ENCODE measurements at places on chromosomes 5 and 9.

DNA sequence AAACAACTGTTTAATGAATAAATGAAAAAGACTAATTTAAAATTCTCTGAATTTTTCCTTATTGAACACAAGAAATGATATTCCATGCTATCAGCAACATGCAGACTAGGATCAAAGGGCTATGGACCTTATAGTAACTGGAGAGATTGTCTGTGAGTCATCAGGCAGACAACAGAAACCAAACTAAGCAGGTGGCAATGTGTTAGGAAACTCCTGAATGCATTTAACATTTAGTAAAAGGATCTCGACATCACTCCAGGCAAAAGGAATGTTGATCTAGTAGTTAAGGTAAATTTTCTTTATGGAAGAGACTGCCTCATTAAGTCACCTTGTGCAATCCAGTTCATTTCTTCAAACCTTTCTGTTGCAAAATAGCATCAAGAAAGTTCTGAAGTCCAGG is 58.4 kb downstream of the ARL15 start:
- DNase-seq = no peak

DNA sequence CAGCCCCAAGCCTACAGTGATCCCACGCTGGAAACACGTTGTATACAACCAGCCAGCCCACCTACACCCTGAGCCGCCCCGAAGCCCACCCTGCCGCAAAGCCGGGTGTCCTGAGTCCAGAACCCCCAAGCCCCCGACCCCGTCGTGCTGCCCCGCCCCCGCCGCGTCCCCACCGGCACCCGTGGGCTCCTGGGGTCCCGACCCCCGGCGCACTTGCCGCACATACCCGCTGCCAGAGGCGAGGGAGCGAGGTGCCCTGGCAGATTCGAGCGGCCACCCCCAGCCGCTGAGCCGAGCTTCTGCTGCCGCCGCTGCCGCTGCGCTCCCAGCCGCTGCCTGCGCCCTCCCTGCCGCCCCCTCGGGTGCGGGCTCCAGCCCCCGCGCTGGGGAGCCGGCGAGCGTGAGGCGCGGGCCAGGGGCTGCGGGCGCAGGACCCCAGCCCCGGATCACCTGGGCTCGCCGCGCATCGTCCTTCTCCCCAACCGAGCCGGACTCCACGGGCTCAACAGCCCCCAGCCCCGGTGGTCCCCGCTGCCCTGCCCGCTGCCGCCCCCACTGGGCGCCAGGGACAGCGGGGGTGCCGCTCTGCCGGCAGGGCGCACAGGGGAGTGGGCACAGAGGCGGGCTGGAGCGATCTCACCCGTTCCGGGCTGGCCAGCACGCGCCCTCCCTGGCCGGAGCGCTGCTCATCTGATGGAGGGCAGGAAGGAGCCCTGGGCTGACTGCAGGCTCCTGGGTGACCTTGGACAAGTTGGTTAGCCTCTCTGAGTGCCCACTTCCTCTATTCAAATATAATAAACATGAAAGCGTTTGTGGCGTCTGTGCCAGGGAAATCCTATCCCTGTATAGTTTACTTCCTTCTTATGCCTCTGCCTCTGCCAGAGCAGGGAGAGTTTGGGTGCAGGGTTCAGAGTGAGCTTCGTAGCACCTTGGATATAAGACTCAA is at the start of gene HTR4:
HTR4 (minus strand) TSS at position 692 of the 946 bp plus-strand sequence. CDS start 17,513 bp downstream, outside the sequence.
- DNase-seq = no peak

DNA sequence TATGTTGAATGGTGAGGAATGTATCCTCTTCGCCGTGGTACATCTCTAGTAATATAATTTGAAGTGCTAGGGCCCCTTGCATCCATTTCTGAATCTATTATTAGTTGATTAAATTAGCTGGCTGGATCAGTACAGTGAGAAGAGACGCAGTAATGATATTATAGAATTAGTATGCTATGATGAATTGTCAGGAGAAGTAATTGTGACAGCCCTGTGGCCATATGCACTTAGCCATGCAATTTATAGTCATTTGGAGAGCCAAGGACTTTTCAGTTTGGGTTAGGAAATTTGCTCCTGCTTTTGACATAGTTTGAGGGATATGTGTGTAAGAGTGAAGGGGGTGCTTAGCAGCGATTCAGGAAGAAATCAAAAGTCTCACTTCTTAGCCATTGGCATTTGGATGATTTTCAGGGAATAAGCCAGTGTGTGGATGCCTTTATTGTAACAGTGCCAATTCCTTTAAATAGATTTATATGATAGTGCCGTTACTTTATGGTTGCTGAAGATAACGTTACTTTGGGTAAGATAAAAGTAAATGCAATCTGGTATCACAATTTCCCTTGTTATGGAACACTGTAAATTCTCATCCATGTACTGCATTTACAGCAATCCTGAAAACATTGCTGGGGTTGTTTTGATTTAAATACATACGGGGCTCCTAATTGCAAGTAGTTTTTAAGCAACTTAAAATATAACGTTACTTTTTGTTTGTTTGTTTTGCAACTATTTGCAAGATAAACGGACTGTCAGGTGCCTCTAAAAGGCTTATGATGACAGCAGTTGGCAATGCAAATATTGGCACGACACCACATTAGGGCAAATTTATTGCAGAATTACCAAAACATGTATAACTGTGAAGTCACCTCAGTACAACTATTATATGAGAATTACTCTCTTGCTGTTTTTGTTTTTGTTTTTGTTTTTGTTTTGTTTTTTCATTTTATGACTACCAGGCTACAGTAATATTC is 875.4 kb upstream of the WWC1 start:
- no peak for DNase-seq

- DNase-seq = no peak
These were observed 245.7 kb upstream of the SLC30A5 start for GRCh38 chr5:68848091-68848490.

- no peak for DNase-seq
These were observed 35.2 kb downstream of the SETX start for GRCh38 chr9:132319421-132320110.

DNA sequence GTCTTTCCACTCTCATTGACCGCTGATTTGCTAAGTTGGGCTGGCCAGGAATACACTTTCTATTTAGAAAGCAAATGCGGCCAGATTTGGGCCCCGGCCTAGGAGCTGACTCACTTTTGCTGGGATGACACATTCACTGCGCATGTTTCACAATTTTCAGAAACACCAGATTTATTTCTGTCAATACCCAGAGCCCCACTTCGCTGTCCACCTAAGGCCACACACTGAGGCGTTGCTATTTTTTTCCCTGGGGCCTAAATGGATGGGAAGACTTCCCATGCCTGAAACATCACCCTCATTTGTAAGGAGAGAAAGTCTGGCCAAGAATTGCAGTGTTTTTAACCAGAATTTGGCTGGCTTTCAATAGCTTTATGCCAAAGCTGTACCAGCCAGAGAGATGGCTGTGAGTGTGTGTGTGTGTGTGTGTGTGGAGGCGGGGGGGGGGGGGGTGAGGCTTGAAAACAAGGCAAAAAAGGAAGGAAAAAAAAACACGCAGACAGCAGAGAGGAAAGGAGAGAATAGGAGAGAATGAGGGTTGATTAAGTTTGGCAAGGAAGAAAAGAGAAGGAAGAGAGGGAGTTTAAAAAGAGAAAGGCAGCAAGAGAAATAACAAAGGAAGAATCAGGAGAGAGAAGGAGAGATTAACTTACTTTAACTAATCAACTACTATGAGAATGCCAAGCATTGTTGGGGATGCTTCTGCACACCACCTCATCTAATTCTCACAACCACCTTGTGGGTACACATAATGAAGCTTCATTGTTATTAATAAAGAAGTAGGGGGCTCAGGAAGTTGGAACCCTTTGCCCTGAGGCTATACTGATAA is 261.4 kb upstream of the KLF4 start:
- DNase-seq = no peak

DNA sequence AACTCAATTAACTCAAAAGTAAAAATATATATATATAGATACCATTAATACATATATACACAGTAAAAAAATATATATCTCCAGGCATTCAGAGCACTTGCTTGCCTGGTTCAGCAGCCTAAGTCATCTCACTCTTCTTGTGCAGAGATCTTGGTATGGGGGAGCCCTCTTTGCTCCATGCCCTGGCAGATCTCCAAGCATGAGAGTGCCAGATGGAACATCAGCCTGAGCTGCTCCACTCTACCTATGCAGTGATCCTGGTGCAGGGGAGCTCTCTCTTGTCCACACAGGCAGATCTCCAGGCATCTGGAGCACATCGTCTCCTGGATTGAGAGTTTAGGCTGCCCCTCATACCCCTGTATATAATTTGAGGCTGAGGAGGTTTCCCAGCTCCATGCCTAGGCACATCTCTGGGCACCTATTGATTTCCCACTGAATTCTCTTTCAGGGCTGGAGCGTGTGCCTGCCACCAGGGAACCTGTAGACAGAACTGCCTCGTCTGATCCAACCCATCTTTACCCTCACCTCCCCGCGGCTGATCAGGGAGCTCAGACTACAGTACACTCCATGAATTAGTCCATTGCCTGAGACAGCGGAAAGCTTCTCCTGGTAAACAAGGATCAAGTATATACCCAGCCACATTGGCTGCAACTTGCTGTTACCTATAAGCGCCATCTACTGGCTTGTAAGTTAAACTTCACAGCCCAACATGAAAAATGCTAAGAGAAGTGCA is 342.4 kb upstream of the GRIA1 start:
- DNase-seq = no peak

DNA sequence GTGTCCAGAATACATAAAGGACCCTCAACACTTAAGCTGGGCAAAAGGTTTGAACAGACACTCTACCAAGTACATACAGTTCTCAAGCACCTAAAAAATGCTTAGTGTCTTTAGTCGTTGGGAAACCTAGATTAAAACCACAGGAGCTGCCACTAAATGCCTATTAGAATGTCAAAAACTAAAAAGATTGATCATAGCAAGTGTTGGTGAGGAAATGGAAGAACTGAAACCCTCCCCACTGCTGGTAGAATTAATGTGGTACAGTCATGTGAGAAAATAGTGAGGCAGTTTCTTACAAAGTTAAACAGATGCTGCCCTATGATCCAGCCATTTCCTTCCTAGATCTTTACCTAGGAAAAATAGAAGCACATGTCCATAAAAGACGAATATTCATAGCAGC is 40.6 kb downstream of the SFXN1 start:
- no peak for DNase-seq

DNA sequence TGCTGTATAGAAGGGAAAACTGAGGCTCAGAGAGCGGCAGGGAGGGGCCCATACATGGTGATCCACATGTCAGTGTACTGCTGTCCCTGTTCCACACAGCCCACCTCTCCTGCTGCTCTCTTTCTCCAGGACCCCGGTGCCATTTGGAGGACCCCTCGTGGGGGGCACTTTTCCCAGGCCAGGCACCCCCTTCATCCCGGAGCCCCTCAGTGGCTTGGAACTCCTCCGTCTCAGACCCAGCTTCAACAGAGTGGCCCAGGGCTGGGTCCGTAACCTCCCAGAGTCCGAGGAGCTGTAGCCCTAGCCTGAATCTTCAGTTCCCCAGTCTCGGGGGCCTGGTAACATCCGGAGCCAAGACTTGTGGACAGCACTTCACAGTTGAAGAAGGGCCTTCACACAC is 15.5 kb downstream of the MYOZ3 start:
- DNase-seq = no peak

DNA sequence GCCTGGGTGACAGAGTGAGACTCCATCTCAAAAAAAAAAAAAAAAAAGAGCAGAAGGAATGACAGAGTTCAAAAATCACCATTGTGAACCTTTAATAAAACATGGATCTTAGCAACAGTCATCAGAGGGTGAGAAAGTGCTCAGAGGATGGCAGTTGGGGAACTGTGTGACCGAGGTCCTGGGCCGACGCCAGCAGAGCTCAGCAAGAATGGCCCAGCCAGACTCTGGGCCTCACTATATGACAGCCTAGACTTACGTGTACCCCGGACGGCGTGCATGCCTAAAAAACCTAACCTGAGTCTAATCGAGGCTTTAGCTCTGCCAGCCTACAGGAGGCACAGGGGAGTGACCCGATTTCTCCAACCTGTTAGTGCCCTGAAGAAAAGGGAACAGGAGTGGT is 64.3 kb downstream of the MVB12B start:
- DNase-seq = no peak

- DNase-seq = peak; percentile 46
These were observed 679 bp downstream of the DOLK start for GRCh38 chr9:128946571-128947276.

- DNase-seq = peak; percentile 13
These were observed 652 bp upstream of the TMEM161B start for GRCh38 chr5:88269222-88269771.

All from stimulated activated CD4-positive, alpha-beta T cell treated with anti-CD3 and anti-CD28 coated beads, Interleukin-15, amount 100 ng/mL, for 24 hours (primary cell).